Endothelial cell of umbilical vein (primary cell): ENCODE measurements at places on chromosomes 13 and 19.

DNA sequence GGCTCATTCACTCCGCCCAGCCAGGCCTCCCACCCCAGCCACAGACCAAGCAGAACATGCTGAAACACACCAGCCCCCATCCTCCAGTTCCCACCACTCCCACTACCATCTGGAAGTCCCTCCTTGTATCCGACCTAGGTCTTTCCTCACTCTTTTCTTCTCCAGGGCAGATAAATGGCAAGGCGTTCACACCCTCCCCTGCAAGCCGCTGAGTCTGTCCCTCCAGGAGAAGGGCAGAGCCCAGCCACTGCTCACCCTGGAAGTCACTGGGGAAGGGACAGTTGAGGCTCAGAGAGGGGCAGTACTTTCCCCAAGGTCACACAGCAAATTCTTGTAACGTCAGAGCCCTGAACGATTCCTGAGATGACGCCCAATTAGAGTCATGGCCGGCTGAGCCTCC is 45.5 kb upstream of the NFIC start:
- DNase-seq = no peak

GRCh38 chr13:97339019-97339987 is 94.7 kb upstream of the RAP2A start:
- DNase-seq = no peak

DNA sequence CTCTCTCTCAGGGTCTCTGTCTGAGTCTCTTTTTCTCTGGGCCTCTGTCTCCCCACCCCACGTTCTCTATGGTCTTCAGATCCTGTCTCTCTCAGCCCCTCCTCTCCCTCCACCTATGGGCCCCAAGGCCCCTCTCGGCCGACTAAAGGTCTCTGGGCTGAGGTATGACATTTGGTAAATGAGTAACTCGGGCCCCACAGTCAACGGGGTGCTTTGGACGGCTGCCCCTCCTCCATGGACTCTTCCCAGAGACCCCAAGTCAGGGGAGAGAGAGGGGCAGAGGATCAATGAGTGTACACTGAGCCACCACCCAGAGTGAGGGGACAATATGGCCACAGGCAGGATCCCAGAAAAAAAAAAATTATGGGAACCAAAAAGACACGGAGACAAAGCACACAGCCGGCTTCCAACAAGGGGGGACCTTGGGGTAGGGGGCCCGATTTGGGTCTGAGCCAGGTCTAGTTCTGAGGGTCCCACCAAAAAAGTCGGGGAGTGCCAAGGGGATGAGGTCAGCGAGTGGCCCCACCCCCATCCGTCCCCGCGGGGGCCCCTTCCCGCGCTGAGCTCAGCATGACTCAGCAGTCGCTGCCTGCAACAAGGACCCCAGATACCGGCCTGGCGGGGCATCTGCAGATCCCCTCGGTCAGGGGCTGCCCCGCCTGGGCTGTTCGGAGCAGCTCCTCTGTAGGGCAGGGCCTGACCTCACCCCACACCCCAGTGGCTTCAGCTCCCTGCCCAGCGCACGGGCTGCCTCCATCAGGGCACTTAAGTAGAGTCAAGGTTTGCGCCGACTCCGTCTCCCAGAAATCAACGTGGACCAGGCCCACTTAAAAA is 1.5 kb upstream of the FTL start:
- DNase-seq = peak; percentile 73

- DNase-seq = no peak
These were observed 5.8 kb downstream of the ARHGEF7 start for GRCh38 chr13:111120913-111121312.

- DNase-seq = no peak
These were observed 284 bp downstream of the RNF17 start for GRCh38 chr13:24764276-24764630.

- DNase-seq = no peak
These were observed 137.9 kb upstream of the DACH1 start for GRCh38 chr13:72004784-72005374.

- no peak for DNase-seq
These were observed 898.3 kb upstream of the PCDH9 start for GRCh38 chr13:68128297-68128915.

DNA sequence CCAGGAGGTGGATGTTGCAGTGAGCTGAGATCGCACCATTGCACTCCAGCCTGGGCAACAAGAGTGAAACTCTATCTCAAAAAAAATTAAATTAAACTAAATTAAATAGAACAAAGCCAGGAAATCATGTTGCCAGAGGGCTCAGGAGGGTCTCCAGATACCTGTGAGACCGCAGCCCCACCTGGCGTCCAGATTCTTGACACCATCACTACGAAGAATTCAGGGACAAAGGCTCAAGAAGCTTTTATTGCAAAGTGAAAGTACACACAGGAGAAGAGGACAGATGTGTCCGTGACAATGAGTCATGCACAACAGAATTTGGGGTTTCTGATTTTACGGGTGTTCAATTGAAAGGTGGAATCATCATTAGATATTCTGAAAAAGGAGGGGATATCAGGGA is 76.6 kb downstream of the STOML3 start:
- DNase-seq = no peak

- DNase-seq = no peak
These were observed at the start of gene LCP1 for GRCh38 chr13:46181840-46182490. TSS of gene LCP1 (minus strand) at chr13:46182177. CDS start at chr13:46159662, 22,515 bp downstream.

GRCh38 chr19:19540064-19540714 is 2.1 kb downstream of the CILP2 start:
- DNase-seq = no peak

- DNase-seq = no peak
These were observed 72.2 kb upstream of the DACH1 start for GRCh38 chr13:71939186-71939585.

GRCh38 chr13:28622286-28622685 is 36.6 kb upstream of the POMP start:
- no peak for DNase-seq

DNA sequence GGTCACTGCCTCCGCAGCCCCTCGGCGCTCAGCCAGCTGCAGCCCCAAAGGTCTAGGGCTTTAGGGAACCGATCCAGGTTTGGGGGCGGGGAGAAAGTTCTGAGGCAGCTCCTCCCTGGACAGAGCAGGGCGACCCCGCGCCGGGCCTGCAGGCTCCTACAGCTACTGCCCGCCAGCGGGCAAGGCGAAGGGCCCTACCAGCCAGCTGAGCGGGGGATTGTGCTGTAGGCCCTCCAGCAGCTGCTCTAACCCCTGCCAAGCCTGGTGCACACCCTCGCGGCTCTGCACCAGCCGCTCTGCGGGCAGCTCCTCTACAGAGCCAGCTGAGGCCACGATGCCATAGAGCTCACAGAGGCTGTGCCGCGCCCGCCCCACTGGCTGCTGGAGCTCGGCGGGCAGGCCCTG is 14.0 kb downstream of the PLIN4 start:
- no peak for DNase-seq

- DNase-seq = no peak
These were observed 33.6 kb downstream of the TNFSF11 start for GRCh38 chr13:42607546-42607945.

DNA sequence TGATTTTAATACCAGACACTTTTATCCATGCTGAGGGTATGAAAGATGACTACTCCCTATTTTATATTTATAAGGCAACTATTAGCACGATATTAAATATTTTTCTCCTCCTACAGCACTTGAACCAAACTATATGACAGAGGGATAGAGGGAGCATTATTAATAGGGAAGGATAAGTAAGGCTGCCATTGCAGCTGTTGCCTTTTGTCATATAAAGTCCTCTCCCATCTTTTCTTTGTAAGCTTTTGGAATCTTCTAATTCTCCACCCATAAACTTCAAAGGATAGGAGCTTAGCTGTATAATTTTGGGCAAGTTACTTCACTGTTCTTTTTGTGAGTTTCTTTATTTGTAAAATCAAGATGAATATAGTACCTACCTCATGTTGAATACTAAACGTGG is 95.4 kb downstream of the ZMYM2 start:
- no peak for DNase-seq

DNA sequence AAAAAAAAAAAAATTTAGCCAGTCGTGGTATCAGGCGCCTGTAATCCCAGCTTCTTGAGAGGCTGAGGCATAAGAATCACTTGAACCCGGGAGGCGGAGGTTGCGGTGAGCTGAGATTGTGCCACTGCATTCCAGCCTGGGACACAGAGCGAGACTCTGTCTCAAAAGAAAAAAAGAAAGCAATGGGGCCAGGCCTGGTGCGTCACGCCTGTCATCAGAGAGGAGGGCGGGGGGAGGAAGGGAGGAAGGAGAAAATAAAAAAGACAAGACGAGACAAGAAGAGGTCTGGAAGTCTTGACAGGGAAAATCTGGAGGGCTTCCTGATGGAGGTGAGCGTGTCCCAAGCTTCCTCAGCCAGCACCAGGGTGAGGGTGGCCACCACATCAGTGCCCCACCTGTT is 54.9 kb upstream of the PTPRS start:
- no peak for DNase-seq

DNA sequence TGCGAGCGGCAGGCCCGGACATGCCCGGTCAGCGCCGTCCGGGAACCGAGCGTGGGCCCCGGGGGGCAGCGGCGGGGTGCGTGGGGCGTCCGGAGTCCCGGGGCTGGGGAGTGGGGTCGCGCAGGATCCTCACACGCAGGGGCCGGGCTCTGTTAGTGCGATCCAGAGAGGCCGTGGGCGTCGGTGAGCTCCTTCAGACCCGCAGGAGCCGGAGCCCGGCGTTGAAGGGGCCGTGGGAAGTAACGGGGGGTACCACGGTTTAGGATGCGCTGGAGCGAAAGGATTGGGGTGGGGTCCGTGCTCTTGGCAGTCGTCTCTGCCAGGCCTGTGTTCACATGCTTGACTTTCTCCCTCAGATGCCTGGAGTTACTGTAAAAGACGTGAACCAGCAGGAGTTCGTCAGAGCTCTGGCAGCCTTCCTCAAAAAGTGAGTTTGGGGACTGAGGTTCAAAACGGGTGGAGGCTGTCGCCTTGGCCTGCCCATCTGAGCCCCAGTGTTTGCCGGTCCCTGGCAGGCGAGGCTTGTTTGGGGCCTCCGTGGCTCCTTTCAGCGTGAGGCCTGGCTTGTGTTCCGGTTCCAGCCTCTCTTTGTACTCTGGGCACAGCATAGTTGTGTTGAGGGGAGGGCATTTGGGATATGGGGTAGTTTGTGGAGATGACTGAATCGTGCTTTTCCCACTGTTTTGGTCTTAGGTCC is 512 bp downstream of the RPS19 start:
- peak; percentile 40 for DNase-seq

DNA sequence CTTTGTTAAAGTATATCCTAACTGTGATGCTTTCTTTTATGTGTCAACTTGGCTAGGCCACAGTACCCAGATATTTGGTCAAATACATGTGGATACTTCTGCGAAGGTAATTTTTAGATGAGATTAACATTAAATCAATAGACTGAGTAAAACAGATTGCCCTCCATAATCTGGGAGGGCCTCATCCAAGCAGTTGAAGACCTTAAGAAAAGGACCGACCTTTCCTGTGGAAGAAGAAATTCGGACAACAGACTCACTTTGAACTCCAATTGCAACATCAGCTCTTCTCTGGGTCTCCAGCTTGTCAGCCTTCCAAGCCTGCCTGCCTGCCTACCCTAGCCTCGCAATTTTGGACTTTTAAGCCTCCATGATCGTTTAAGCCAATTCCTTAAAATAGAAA is 57.9 kb upstream of the DOCK9 start:
- DNase-seq = no peak

GRCh38 chr19:33239223-33239975 is 13.7 kb upstream of the SLC7A10 start:
- no peak for DNase-seq

- no peak for DNase-seq
These were observed 442 bp downstream of the ZNF420 start for GRCh38 chr19:37078717-37079032.

DNA sequence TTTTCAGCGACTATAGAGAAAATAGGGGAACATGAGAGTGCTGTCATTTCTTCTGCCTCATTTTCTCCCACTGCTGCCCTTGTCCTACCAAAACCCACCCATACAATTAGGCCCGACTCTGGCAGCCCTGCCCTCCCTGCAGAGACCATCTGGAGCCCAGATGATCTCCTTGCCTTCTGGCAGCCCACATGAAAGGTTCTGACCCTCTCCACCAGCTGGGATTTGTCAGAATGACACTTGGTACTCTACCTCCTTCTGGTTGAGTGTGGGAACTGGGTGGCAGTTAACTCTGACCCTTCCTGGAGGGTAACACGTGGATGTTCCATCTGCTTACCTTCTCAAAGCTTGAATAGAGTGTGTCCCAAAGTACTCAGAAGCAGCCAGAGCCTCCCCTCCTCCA is 21.0 kb upstream of the SIAH3 start:
- DNase-seq = no peak

GRCh38 chr19:3837922-3838321 is 30.9 kb downstream of the ZFR2 start:
- no peak for DNase-seq

DNA sequence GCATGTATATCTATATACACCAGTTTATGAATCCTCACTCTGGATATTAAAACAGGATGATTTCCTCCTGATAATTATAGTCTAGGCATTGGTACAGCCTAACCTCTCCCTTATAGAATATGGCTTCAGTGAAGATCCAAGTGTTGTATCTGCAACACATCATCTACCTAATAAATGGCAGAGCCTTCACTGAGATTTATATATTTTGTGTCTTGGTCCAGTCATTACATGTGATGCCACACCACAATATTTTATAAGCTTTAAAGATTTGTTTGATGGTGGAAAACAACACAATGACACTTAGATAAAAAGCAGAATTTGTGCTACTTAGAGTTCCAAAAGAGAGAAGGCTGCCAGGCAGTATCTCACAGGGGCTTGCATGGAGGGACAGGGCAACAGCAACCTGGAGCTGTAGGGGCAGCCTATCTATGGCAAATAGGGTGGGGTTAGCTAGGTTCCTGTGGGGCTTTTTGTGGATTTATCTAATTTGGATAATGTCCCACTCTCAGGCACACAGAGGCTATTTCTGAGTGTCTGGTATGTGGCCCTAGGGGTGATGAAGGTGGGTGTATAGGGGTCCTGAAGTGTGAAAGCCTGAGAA is 1736.7 kb upstream of the PRR20A start:
- DNase-seq = no peak

DNA sequence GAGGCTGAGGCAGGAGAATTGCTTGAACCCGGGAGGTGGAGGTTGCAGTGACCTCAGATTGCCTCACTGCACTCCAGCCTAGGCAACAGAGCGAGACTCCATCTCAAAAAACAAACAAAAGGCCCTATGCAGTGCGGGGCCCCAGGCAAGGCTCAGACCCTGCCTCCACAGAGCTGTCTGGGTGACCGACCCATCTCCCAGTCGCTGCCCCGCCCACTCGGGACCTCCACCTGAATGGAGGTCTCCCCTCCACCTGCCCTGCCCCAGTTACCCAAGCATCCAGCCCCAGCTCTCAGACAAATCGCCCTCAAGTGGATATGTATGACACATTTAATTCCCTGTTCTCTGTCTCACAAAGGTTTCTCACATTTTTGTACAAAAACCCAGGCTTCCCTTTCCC is 2.2 kb upstream of the GARIN5B start:
- no peak for DNase-seq

DNA sequence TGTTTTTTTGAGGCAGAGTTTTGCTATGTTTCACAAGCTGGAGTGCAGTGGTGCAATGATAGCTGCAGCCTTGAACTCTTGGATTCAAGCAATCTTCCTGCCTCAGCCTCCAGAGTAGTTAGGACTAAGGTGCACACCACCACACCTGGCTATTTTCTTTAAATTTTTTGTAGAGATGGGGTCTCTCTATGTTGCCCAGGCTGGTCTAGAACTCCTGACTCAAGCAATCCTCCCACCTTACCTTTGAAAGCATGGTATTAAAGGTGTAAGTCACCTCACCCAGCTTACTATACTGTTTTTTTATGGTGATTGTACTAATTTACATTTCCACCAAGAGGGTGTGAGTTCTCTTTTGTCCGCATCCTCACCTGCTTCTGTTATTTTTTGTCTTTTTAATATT is 110.0 kb downstream of the FREM2 start:
- no peak for DNase-seq

- DNase-seq = no peak
These were observed 262.4 kb upstream of the SPRY2 start for GRCh38 chr13:80603351-80603750.
